ENCODE measurements at places on chromosomes 11 and 22.

DNA sequence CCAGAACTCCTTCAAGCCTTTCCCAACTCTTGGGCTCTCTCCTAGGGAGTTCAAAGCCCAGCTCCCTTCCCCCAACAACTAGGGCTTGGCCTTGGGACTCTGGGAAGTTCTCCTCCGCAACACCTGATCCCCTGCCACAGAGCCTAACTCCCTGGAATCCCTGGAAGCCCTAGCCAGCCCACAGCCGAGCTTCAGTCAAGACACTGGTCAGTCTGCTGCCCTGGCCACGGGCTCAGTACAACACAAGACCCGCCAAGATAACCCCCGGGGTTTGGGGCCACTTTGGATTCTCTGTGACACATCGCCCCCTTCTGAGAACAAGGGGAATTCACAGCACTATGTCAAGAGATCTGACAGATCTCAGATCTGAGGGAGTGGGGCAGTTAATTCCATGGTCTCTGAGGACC is 58.3 kb downstream of the SLC22A12 start:
- DNase-seq = no peak

DNA sequence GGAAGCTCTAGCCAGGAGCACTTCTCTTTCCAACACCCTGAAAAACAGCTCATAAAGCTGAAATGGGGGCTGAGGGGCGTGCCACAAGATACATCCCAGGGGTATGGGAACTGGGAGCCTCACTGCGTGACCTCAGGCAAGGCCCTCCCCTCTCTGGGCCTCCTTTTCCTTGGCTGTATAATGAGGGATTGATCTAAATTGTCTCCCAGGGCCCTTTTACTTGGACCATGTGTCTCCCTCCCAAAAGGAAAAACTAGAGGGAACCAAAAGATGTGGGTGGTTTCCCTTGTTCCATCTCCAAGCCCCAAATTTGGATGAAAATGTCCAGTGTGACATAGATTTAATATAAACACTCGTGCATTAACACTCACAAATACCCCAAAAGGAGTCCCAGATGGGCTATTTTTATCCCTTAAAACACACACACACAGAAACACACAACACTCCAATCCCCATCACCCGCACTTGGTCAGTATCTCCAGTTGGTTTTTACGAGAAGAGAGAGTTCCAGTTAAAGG is 25.9 kb upstream of the SMTN start:
- no peak for DNase-seq

DNA sequence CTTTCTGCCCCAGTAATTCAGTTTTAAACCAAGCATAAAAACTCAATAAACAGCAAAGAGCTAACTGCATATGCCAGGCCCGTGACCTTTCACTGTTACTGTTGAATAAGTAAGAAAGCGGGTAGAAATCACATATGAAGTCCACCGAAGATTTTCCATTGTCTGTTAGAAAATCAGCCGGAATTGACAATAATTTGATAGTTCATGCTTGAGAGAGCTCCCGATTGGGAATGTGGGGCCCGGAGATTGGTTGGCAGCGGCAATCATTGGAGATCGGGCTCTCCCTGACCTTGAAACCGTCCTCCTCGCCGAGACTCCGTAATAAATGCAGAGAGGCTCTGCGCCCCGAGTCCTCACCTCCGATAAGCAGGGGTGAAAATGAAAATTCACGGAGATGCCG is 709.6 kb downstream of the BRD1 start:
- DNase-seq = no peak

- no peak for DNase-seq
These were observed 195.9 kb downstream of the BCR start for GRCh38 chr22:23376256-23376655.

- no peak for DNase-seq
These were observed 948 bp upstream of the MRTFA start for GRCh38 chr22:40637183-40638150.
